ENCODE measurements at places on chromosomes 12 and 14.
A peak's percentile ranks its signal among the peaks of the same experiment; 100 is the strongest.

GRCh38 chr12:67096533-67097318, 172.4 kb upstream of the CAND1 start:
- no peak for DNase-seq

- no peak for DNase-seq
These were observed 156.3 kb downstream of the NTF3 start for GRCh38 chr12:5588176-5588575.

- peak; percentile 13 for DNase-seq
These were observed 2.8 kb downstream of the TCP11L2 start for GRCh38 chr12:106305376-106305775.

- peak; percentile 72 for DNase-seq
These were observed 463.6 kb upstream of the MIS18BP1 start for GRCh38 chr14:45716572-45716971.

- DNase-seq = peak; percentile 41
These were observed 8.5 kb upstream of the PTPRB start for GRCh38 chr12:70645494-70646317.

DNA sequence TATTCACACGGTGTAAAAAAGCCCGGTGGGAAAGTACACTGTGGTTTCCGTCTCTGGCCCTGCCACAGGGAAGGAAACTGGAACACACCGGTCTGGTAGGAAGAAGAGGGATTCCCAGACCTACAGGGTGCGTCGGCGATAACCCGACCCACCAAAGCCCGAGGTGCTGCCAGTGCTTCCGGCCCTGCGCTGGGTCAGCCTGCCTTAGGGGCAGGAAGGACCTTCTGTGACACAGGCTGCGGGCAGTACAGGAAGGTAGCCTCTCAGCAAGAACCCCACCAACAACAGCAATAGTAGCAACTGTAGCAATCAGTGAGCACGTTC, 169.5 kb upstream of the FKBP4 start:
- no peak for DNase-seq

DNA sequence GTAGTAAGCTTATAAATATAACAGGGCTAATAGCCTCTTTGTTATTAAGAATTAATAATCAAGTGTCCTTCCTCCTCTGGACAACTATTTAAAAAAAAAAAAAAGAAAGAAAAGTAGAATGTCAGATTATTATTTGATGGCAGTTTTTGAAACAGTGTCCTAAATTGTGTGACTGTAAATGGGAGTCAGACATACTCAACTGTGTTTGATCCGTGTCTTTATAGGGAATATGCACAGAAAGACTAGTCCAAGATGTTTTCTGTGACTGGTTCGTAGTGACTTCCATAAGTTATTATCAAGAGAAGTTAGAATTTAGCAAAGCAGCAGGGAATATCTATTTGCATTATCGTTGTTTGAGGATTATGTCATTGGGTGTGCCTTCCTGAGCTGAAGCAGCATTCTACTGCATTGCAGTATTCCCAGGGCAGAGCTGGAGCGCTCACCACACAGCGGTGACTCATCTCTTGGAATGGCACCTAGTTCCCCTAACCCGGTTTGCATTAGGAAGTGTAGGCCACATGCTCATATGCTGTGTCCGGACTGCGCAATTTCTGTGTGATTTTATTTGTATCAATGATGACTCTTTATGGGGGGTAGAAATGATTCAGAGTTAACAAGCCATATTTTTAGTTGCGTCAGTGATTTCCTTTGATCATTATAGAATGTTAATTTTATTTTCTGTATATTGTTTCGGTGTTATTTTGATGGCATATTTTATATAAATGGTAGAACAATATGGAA, 7.9 kb downstream of the DYNC1H1 start:
- peak; percentile 46 for DNase-seq

GRCh38 chr14:81464253-81465002, 64.3 kb upstream of the STON2 start:
- DNase-seq = peak; percentile 80

Measured in GM23338 (cell line).